ENCODE measurements at places on chromosomes 7 and 10.

- DNase-seq, result no peak
Observed at GRCh38 chr7:21962677-21963076, 17.0 kb upstream of the CDCA7L start.

DNA sequence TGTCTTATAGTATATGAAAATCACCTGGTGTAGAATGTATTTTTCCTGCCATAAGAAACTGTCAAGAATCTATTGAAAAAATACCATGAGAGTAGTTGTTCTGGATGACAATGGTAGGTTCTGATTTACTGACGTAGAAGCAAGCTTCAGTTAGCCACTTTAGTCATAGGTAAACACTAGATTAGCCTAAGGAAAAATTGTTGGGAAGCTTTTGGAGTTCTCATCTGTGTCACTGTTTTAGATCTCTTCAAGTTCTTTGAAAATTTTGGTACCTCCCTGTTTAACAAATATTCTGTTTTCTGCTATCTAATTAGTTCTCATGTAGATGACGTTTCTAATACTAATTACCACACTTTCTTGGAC lies 131.8 kb downstream of the ADK start:
- no peak for DNase-seq

DNA sequence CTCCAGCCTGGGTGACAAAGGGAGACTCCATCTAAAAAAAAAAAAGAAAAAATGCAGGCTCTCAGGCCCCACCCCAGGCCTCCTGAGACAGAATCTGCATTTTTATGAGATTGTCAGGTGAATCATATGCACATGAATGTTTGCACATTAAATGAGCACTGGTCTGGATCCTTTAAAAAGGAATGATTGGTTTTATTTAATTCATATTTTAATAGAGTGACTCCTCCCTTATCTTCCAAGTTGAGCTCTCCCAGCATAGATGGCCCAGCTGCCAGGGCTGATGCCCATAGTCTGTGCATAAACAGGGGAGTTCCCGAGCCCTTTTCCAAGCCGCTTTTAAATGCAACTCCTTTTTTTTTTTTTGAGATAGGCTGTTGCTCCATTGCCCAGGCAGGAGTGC lies 28.5 kb downstream of the CUX1 start:
- no peak for DNase-seq

DNA sequence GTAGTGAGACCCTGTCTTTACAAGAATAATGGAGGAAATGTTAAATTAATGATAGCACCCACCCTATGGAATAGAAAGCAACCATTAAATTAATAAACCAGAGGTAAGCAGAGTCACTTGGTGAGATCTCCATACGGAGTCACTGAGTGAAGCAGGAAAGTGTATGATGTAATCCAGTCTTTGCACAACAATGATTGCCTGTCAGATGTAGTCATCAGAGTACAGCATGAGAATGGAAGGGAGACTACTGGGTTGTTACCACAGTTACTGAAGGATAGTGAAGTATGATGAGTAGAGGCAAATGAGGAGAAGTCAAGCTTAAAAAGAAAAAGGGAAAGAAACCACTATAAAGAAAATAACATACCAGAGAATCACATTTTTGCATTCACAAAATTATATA lies 371.9 kb upstream of the SHH start:
- DNase-seq, result no peak

GRCh38 chr10:131244836-131245235 lies 66.7 kb downstream of the TCERG1L start:
- no peak for DNase-seq

- no peak for DNase-seq
Observed at GRCh38 chr7:131586259-131586658, 29.8 kb upstream of the PODXL start.

DNA sequence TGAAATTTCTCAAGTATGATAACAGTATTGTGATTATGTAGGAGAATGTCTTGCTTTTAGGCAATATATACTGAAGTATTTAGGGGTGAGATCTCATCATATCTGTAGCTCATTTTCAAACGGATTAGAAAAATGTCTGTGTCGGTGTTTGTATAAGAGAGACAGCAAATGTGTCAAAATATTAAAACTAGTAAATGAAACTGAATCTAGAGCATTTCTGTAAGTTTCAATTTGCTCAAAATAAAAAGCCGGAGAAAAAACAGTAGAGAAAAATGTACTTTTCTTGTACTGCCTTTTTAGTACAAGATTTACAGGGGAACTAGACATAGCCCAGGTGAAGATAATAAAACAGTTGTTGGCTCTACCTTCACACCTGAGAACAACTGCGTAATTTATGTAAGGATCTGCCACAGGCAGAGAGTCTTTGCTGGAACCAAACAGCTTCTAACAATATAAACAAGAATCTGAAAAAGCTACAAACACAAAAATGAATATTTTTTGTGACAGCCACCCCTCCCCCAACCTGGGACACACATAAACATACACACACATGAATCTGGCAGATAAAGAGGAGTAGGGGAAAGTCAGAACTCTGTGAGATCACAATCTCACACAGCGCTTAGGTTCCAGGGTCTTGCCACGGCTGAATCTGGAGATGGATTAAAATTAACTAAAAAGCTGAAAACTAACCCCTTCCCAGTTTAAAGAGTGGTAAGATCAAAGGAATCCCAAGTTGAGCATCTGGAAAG lies 153.3 kb downstream of the AVL9 start:
- no peak for DNase-seq

GRCh38 chr10:6083523-6084475 lies 5.0 kb upstream of the RBM17 start:
- DNase-seq, result no peak

GRCh38 chr10:3270577-3271316 lies 98.2 kb upstream of the PITRM1 start:
- DNase-seq, result no peak

DNA sequence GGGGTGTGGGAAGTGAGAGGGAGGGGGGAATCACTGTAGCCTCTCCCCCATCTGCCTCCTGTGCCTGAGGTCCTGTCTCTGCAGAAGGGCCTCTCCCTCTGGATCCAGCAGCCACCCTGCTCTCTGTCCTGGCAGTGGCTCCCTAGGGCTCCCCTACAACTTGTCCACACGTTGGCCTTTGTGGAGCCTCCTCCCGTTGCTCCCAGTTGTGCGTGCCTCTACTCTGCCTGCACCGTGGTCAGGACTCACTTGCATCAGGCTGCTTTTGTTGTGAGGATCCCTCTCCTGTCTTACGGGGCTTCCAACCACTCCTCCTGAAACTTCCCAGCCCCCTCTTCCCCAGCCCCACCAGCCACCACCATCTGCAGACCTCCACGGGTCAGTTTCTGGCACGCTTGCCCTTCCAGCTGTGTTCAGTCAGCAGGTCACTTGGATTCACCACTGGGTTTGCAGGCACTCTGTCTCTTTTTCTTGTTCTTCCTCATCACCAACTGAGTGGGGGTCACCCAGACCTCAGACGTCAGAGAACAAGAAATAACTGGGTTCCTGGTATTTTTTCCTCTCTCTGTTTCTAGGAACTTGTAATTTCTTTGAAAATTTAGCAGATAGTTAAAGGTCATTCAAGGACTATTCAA lies 62.3 kb downstream of the RAMP3 start:
- no peak for DNase-seq

- DNase-seq, result no peak
Observed at GRCh38 chr10:119331061-119331460, 123.7 kb downstream of the GRK5 start.

DNA sequence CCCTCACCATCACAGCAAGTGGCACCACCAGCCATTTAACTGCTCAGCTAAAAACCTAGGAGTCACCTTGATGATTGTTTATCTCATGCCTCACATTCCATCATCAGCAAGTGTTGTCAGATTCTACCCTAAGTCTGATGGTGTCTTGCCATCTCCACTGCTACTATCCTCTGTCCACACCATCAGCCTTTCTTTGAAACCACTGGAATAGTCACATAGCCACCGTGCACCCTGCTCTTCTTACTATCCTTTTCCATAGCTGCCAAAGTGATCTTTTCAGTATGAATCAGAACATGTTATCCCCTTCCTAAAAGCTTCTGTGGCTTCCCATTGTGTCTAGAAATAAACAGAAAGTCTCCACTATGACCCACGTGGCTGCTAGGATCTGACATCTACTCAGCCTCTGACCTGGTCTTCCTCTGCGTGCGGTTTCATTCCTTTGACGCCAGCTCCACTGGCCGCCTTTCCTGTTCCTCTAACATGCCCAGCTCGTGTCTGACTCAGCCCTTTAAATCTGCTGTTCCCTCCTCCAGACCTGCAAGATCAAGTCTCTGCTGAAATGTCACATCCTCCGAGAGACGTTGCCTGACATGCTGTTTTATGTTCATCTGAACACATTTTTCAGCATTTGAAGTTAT lies 16.5 kb upstream of the CHN2 start:
- no peak for DNase-seq

DNA sequence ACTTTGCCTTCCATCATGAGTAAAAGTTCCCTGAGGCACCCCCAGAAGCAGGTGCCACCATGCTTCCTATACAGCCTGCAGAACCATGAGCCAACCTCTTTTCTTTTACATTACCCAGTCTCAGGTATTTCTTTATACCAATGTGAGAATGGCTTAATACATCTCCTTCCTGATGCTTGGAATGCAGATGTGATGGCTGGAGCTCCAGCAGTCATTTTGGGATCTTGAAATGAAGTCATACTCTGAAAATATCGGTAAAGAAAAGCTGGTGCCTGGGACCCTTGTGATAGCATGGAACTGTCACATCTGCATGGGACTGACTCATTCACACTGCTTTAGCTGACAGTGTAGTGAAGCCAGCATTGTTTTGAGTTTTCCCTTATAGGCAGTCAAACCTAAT lies 634.5 kb upstream of the NRP1 start:
- no peak for DNase-seq

- DNase-seq, result no peak
Observed at GRCh38 chr7:68542831-68543230, 1055.4 kb upstream of the AUTS2 start.

DNA sequence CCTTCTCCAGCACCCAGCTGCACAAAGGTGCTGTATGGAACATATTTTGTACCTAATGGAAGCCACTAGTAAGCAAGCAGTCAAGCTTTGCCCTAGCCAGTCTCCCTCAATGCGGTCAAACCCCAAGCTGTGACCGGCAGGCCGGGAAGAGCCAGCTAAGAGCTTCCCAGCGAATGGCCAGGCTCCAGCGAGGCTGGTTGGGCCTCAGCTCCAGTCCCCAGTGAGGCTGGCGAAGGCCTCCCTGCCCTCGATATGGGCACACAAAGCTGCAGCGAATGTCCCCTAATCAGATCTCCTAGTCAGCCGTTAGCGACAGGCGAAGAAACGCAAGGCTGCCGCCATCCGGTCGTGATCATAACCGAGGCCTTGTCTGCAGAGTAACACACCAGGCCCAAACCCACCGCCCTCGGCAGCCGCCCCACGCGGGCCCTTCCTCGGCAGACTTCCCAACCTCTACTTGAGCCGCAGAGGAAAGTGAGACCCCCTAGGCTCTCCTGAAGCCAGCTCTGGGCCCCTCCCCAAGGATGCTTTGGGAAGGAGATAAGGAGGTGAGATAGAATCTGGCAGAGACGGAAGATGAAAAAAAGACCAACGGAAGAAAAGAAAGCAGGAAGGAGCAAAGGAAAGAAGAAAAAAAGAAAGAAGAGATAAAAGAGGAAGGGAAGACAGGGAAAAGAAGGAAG lies 3.1 kb upstream of the HOXA9 start:
- DNase-seq, result peak; percentile 33

GRCh38 chr7:159051916-159052315 lies 92.8 kb downstream of the VIPR2 start:
- no peak for DNase-seq

DNA sequence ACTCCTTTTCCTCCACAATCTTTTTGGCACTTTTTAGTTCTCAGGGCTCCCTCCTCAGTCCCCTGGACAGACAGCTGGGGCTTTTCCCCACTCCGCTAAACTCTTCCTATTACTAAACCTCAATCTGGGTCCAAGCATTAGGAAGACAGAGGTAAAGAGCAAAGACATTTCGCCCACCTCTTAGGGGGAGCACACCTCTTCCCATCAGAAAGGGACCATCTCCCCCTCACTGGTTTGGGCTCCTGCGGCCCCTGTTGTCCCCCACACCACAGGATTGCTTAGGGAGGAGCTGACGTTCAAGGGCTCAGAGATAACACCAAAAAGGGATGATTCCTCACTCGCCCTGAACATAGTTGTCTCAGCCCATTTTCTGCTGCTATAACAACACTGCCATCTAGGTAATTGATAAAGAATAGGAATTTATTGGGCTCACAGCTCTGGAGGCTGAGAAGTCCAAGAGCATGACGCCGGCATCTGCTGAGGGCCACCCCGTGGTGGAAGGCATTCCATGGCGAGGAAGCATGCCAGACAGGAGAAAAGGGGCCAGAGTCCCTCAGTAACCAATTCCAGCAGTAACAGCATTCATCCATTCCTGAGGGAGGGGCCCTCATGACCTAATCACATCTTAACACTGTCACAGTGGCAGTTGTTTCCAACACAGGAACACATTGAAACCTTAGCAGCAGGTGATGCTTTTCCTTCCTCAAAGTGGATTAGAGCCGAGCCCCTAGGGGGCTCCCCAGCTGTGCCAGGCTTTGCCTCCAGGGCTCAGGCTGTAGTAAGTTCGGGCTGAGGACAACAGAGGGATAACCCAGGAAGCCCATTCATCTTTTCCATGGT lies 209.6 kb downstream of the EBF3 start:
- no peak for DNase-seq

GRCh38 chr7:6273380-6273837 lies 985 bp upstream of the CYTH3 start:
- no peak for DNase-seq

- no peak for DNase-seq
Observed at GRCh38 chr7:158097106-158097452, 490.5 kb downstream of the PTPRN2 start.

DNA sequence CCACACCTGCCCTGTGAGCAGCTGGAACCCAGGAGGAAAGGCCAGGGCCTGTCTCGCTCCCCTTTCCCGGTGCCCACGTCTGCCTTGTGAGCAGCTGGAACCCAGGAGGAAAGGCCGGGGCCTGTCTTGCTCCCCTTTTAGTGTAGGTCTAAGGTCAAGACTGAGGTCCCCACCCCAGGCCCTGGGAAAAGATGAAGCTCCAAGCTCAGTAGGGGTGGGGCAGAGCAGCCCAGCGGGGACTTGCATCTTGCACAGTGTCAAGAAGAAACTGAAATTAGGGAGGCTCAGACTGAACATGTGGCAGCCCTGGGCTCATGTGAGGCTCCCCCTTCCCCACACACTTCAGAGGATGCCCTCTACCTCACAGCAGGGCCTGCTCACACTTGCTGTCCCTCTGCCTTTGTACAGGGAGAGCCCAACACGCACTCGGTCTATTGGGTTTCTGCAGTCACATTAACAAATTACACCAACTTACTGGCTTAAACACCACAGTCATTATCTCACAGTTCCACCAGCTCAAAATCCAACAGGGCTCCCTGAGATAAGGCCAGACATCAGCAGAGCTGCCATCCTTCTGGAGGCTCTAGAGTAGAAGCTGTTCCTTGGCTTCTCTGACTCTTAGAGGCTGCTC lies 12.4 kb downstream of the POLL start:
- DNase-seq, result no peak

- peak; percentile 88 for DNase-seq
Observed at GRCh38 chr10:103618575-103619423, 125.3 kb downstream of the NEURL1 start.

All from AG20443 (cell line).